ENCODE measurements at places on chromosomes 11 and 22.

GRCh38 chr11:112961751-112962578 lies 745 bp downstream of the NCAM1 start:
- DNase-seq: no peak

GRCh38 chr22:37196539-37197450 lies 8.7 kb upstream of the C1QTNF6 start:
- no peak for DNase-seq

DNA sequence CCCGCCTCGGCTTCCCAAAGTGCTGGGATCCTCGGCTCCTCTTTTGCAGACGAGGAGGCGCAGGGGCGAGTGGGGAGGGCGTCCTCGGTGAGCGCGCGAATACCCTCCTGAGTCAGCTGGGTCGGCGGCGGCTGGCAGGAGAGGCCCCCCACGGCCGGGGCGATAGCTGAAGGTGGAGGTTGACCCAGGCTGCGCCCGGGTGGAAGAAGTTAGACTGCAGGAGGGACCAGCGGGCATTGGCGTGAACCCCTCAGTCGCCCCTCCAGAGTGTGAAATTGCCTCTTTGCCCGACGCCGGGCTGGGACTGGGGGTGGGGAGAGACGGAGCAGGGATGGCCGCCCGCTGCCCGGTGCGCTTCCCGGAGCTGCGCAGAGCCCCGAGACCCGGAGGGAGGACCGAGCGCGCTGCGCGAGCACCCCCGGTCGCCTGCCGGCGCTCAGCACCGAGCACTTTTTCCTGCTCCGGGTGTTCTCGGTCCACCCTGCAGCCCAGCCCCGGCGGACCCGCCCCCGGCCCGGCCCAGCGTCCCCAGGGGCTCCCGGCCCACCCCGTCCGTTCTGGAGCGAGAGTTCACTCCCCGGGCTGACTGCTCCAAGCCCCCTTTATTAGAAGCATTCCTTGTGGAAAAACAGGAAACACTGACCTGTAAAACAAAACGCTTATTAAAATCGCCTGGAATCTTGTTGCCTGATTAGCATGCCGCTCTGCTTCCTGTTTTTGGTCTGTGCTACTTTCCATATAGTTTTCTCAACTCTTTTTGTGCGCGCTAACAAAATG lies 13.7 kb upstream of the CPT1A start:
- DNase-seq: no peak

DNA sequence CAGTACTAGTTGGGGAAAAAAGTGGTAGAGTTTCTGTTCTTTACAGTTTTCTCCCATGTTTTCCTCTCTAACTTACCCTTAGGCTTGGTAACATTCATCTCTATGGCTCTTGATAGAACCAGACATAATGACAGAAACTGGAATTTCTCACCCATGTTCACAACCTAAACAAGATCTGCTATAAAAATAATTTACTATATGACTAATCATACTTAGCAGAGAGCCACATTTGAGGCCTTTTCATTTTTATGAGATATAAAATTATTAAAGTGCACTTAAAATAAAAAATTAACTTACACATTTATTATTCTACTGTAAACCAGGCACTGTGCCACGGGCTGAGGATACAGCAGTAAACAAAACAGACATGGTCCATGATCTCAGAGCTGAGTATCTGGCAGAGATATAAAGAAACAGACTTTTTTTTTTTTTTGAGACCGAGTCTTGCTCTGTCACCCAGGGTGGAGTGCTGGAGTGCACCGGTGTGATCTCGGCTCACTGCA lies 98.1 kb downstream of the GAB2 start:
- DNase-seq: no peak

- DNase-seq: no peak
These were observed 4.1 kb upstream of the SIK2 start for GRCh38 chr11:111598148-111598547.

GRCh38 chr11:44143987-44144909 lies 48.8 kb downstream of the EXT2 start:
- DNase-seq: no peak

GRCh38 chr22:35883031-35883620 lies 145.5 kb downstream of the RBFOX2 start:
- no peak for DNase-seq

DNA sequence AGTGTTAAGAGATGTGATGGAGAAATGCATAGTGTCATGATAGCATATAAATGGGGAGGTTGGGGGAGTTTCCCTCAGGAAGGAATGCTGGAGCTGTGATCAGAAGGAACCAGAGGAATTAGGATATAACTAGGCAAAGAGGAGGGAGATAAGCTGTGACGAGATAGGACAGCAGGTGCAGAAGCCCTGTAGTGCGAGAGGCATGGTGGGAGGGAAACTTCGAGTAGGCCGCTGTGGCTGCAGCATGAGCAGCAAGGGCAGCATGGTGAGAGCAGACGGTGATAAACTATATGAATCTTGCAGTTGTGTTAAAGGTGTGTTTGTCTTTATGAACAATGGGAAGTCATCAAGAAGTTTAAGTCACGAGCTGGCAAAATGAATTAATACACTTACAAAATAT lies 109.9 kb downstream of the EMSY start:
- no peak for DNase-seq

GRCh38 chr11:121329781-121330395 lies 37.3 kb downstream of the SC5D start:
- no peak for DNase-seq

DNA sequence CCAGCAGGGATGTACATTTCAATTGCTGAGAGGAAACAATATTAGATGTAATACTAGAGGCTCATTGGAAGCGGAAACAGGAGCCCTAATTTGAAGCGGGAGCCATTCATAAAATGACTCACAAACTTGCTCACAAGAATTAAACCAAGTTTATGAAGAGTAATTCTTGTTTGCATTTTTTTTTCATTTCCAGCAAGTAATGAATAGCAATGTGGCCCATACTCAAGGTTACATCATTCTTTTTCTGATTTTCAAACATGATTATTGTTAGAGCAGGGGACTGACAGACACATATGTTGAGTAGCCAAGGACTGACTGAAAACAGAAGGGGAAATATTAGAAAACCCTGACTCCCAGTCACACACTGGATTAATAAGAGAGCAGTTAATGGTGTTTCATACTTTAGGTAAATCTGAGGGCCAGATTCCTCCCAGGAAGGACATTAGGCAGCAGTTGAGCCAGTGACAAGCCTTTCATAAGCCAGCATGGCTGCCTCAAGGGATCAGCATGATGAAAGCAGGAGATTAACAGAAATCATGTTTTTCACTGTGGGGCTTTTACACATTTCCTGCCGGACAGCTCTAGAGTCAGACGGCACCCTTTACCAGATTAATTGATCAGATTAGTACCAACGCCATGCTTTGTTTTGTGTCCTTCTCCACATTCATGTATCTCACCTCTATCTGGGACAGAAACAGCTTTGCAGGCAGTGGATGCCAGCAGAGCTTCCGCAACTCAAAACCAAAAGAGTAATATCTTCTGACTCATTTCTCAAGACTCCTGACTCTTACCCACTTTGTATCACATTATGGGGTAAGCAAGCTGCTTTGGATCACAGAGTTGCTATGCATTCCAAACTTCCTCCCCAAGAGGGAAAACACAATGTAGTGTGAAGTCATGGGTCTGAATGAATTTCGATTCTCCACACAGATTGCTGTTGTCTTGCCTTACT lies 831.6 kb downstream of the KCNA4 start:
- no peak for DNase-seq

DNA sequence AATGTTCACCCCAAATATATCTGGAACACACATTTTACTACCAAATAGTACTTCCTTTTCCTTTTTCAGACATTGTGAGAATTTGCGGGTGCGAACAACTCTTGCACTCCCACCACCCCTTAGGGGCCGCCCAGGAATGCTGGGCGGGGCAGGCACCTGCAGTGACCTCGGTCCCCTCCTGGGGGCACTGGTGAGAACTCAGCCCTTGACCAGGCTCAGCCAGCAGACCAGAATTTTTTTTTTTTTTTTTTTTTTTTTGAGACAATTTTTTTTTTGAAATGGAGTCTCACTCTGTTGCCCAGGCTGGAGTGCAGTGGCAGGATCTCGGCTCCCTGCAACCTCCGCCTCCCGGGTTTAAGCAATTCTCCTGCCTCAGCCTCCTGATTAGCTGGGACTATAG lies 75.8 kb downstream of the ARHGAP8 start:
- no peak for DNase-seq

DNA sequence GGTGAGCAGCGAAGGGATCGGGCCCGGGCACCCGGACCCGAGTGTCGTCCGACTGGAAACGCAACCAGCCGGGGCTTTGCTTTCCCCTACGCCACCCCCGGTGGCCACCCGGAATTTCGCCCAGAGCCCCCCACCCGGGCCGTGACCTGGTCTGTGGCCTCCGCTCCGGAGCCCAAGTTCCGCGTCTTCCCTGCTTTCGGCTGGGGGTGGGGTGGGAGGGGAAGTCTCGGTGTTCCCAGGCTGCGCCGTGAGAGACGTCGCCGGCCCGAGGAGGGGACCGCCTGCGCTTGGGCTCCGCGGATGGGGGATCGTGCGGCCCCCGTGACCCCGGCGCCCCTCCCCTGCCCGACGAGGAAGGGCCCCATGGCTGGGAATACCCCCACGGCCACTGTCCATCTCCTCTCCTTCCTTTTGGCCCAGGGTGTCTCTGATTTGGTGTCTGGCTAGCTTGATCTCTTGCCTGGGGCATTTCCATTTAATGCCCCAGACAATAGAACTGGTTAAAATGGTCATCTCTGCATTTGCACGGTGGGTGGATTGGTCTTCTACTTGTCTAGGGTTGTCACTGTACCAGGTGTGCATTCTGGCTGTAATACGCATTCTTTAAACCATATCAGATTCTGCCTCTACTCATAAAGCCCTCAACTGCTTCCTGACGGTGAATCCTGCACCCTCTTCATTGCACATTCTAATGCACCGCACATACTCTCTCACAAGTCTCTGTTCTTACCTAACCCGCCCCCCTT lies 789 bp downstream of the SIK2 start:
- peak; percentile 4 for DNase-seq

DNA sequence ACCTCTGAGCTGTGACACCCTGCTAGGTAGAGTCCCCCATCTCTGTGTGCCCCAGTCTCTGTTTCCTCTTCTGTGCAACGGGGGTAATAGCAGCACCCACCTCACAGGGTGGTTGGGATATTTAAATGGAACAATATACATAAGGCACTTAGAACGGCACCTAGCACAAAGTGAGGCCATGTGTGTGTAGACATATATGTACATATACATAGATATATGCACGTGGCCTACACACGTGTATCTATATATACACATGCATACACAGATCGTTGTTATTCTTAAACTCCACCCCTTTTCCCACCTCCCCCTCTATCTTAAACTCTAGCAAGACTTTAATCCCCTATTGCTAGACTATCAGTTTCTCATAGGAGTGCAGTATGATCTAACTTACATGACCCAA lies 2.4 kb downstream of the WNT11 start:
- DNase-seq: no peak

Measured in T follicular helper cell (primary cell).